ENCODE measurements at places on chromosomes 5 and 9.

- no peak for DNase-seq
These were observed 43.6 kb upstream of the HRH2 start for GRCh38 chr5:175614223-175614815.

DNA sequence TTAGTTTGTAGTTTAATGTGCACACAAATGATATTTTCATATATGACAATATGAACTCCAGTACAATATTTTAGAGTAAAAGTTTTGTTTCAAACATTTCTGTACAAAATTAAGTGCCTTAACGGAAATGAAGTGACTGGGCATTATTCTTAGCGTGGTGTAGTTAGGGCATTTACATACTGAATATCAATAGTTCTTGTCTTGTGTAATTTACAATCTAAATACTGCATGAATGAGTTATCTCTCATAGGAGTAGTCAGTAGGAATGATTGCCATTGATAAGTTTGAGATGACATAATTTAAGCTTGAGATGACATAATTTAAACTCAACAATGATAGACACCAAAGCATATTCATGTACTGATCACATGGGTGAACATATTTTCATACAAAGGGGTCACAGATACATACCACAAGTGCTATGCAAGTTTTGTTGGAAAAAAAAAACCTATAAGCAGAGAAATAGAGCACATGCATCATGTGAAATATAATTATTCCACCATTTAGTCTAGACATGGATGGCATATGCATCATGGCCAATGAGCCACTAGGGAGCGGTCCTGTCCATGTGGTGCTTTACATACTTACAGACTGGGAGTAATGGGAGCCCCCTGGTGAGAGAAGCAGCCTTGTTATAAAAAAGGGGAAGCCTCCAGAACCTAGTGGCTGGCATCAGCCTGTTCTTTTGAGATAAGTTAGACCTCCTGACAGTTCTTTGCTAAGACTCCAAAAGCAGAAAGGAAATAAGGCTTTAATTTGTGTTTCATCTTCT lies 1523.9 kb downstream of the MAT2B start:
- DNase-seq: no peak

DNA sequence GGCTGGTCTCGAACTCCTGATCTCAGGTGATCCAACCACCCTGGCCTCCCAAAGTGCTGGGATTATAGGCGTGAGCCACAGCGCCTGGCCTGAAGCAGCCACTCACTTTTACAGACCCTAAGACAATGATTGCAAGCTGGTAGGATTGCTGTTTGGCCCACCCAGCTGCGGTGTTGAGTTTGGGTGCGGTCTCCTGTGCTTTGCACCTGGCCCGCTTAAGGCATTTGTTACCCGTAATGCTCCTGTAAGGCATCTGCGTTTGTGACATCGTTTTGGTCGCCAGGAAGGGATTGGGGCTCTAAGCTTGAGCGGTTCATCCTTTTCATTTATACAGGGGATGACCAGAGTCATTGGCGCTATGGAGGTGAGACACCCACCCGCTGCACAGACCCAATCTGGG lies 1.5 kb downstream of the CA9 start:
- DNase-seq: no peak

GRCh38 chr5:140402258-140403074 lies 833 bp downstream of the ANKHD1 start:
- peak; percentile 13 for DNase-seq

- no peak for DNase-seq
These were observed at the start of gene DAB2IP for GRCh38 chr9:121651295-121652020. Gene DAB2IP (plus strand): TSS chr9:121651634. CDS start chr9:121651776, 142 bp downstream.

DNA sequence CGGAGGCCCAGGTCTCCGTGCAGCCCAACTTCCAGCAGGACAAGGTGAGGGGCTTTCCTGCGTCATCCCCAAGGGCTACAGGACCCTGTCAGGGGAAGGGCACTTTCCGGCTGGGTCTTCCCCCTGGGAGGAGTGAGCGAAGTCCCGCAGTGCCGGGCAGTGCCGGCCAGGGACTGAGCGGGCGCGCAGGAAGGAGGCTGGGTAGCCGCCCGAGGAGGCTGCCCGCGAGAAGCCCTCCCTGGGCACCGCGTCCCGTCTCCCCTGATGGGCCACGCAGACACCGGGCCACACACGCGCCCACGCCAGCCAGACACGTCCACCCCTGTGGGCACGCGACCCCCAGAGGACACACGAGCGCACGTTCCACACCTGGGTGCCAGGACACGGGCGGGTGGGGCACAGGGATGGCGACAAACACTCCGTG lies 357 bp downstream of the PTGDS start:
- no peak for DNase-seq

DNA sequence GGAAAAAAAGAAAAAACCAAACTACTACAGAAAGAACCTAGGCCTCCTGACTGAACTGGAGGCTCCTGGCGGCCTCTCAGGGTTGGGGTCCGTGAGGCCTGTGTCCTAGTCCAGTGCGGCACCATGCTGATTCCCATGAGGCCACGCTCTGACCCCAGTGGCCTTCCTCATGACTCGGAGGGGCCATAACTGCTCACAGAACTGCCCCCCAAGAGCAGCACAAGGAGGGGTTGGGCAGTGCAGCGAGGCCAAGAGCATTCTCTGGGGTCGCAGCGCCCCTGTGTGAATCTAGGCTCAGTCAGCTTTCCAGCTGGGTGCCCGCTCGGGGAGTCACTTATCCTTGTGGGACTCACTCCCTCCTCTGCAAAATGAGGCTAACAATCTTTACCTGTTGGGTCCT lies 79.3 kb upstream of the FBXW11 start:
- no peak for DNase-seq

GRCh38 chr5:172173564-172174153 lies 14.4 kb downstream of the STK10 start:
- peak; percentile 59 for DNase-seq

DNA sequence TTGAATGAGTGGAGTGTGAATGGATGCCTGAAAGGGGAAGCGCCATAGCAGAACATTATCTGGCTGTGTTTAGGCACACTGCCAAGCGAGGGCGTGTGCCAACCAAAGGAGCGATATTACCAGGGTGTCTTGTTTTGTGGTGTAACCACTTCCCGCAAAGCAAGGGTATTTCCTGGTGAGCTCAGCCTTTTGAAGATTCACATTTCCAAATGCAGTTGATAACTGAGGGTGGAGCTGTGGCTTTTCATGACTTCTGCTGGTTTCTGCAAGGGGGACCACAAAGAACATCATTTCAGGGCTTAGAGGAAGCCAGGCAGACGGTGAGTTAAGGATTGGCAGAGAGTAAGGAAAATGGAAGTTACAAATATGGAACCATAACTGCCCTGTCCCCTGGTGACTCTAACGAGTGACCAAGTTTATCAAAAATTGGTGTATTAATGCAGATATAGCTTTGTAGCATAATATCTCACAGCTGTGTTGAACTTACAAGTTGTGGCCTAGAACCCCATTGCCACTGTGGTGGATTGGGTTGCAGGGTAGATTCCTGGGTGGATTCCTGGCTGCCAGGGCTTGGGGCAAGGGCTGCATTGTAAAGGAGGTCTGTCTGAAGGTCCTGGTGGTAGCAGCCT lies 71.4 kb downstream of the RALGPS1 start:
- peak; percentile 72 for DNase-seq

DNA sequence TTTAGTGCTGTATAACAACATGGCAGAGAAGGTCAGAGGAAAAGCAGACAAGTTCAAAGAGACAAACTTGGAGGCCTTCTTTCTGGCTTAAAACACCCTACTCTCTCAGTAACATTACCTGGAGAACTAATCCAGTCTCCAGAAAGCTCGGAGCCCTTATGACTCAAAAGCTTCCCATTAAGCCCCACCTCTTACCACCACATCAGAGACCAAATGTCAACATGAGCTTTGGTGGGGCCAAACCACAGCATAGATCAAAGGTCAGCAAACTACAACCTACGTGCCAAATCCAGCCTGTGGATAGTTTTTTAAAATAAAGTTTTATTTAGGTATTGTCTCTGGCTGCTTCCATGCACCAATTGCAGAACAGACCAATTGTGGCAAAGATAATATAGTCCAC lies 589.9 kb downstream of the DNAH5 start:
- DNase-seq: no peak

- no peak for DNase-seq
These were observed 90.9 kb downstream of the THBS4 start for GRCh38 chr5:80125962-80126480.

DNA sequence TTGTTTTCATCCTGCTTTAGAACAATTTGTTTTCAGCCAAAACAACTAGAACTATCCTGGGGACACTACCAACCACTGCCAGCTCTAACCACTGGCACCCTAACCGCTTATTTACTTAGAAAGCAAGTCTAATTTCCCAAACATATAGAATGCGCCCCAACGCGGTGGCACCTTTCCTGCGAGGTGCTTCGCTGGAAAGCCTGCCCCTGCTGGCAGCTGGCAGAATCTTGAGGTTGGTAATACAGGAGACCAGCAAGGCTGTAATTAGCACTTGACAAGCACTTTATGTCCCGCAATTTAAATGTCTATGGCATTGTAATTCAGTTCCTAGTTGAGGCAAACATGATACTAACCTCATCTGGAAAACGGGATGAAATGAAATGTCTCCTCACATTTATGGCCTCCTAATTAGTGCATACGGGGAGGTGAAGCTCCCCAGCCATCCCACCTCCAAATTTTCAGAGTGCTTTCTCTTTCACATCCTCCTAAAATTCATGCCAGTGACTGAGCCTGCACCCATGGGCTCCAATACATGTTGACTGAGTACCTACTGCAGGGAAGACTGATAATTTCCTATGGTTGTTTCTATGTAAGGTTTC lies 30.4 kb downstream of the GABBR2 start:
- DNase-seq: no peak

GRCh38 chr9:133505901-133506652 lies 18.7 kb downstream of the MYMK start:
- no peak for DNase-seq

DNA sequence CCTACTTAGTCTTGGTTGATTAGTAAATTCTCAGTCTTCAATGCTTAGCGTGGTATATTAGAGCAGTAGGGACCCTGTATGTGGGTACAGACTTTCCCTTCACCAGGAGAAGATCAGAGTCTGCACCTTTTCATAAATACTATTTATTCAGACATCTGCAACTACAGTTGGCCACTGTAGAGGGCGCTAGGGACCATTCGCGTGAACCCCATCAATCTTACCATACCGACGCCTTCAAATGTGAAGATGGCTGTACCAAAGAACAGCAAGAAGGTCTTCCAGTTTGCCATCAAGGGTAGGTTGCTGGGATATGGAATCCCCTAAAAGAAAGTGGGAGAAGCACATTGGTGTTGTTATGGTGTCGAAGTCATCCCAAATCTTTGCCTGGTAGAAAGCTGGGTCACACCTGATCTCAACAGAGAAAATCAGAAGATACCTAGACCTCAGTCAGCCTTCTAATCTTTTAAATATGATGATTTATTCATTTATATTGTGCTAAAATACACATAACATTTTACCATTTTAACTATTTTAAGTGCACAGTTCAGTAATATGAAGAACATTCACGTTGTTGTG lies 19.1 kb downstream of the SLC36A3 start:
- DNase-seq: no peak

DNA sequence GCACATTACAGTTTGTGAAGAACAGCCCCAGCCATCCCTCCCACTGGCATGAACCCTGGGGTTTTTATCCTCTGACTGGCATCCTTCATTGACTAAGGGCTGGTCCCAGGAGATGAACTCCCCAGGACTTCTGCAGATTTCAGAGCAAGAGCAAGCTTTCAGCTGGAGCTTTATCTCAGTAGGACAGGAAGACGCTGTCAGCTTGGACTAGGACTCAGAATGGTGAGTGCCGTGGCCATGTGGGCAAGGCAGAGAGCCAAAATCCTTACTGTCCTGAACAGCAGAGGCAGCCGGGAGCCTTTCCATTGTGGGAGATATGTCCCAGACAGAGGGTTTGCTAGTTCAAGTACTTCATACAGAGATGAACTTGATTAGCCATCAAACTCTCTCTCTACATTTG lies 3.2 kb upstream of the ACOT12 start:
- no peak for DNase-seq

DNA sequence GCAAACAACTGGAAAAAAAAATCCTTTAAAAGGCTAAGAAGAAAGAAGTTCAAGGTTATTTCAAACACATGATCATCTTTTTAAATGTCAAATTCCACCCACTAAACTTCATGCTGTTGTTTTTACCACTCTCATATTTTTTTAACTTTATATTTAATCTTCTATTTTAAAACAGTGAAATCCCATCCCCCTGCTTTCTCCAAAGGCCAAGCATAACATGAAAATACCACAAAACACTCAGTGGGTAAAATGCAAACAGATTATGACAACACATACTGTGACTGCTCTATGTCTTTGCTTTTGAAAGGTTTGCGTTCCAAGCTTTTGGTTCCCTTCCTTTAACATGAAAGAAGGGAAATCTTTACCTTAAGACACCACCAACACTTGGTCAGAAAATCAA lies 127.6 kb downstream of the SNCAIP start:
- DNase-seq: no peak

DNA sequence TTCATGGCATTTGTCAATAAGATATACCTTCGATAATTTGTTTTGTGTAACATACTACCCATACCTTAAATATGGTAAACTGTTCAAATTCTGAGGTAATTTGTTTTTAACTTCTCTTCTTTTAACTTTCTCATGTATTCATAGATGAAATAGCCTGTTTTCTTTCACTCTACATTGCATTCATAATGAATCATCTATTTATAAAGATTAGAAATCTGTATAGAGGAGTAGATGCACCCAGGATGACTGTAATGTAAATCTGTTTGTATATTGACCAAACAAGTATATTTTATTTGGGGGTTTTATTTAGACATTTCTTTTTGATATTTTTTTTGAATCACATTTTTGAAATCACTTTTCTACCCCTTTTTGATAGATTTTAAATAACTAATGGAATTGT lies 144.6 kb downstream of the CD180 start:
- DNase-seq: no peak

- peak; percentile 39 for DNase-seq
These were observed 3.9 kb upstream of the GNAQ start for GRCh38 chr9:78035383-78035993.

DNA sequence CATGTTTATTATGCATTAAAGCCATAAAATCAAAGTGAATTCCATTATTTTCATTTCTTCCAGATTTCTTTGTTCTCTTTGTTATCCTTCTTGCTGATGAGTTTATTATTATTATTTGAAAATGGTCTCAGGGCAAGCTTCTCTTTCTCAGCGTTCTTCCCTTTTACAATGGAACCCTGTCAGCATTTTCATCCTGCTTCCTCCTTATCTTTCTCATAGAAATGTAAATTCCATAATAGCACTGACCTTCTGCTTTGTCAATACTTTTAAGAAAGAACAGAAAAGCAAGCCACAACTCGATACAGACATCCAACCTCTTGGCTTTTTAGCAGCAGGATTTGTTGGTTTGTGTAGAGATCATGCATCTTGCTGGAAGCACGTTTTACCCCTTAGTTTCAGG lies 114.0 kb upstream of the BASP1 start:
- no peak for DNase-seq

DNA sequence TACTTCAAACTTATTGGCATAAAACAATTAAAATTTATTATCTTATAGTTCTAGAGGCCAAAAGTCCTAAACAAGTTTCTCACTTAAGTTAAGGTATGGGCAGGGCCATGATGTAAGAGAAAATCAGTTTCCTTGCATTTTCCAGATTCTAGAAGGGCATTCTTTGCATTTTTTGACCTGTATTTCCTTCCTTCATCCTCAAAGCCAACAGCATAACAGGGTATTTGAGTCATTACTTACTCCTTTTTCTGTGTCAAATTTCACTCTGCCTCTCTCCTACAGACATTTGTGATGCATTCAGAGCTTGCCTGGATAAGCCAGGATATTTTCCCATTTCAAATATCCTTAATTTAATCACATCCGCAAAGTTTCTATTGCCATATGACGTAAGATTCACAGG lies 1499.0 kb downstream of the EFNA5 start:
- no peak for DNase-seq
